ENCODE measurements at places on chromosomes 7 and 10.

GRCh38 chr10:72049969-72050781 is 38.2 kb downstream of the SPOCK2 start:
- no peak for DNase-seq

GRCh38 chr10:23173214-23174073 is 18.7 kb upstream of the PTF1A start:
- no peak for DNase-seq

- no peak for DNase-seq
Measured at GRCh38 chr10:24784923-24785322, 61.2 kb upstream of the ARHGAP21 start.

- DNase-seq: no peak
Measured at GRCh38 chr10:130471486-130471885, 335.3 kb downstream of the GLRX3 start.

DNA sequence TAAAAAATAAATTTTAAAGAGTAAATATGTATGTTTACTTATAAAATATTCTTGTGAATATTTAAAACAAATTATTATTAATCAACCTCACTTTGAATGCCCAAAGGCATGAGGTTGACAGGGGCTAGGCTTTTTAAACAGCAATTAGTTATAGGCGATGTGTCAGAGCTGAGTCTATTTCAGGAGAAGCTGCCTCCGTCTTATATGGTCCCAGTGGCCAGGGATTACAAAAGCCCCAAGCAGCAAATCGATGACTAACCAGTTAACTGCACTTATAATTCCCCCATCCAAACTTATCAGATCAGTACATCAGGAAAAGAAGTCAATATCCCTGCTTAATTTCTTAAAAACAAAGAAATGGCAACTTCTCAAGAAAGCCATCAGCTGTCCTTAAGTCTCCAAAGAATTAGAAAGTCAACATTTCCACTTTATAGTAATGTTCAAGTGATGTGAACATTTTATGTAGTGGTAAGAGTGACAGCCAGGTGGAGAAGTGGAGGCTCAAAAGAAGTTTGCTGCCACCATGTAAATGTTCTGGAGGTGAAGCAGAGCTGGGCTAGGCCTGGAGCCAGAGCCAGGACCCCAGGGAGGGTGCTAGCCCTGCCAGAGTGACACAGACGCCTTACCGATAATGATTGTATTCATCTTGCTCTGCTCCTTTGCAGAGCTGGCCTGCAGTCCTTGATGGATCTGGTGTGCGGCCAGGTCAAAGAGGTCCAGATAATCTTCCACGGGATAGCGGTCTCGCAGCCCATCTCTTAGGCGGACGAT is 51.5 kb downstream of the CHST15 start:
- DNase-seq: no peak

GRCh38 chr7:138245682-138246081 is 169.4 kb downstream of the AKR1D1 start:
- DNase-seq: no peak
